ENCODE measurements at places on chromosomes 3 and 15.

DNA sequence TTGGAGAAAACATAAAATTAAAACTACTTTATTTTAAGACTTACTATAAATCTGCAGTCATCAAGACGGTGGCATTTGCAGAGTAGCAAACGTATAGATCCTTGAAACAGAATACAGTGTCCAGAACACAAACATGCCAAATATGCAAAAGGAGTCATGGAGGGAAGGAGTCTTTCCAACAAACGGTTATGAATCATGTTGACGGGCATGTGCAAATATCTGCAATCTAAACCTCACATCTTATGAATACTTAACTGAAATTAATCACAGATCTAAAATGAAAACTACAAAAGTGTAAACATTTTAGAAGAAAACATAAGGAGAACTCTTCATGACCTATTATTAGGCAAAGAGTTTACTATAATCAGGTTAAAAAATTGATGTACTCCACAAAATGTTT is 69.4 kb downstream of the TFRC start:
- no peak for DNase-seq

DNA sequence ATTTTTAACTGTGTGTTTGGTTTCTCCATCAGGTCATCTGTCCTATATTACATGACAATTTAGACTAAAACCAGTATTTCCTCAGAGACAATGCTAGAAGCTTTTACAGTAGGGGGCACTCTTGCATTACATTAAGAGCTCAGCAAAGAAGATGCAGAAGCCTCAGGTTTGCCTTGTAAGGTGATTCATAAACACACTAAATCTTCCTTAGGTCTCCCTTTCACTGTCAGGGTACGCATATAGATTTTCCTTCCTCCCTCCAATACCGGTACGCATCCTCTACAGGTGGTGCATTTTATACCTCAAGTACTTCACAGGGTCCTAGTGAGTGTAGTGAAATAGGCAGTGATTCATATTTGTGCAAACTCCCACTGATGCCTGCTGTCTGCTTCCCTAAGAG is 46.5 kb downstream of the CD86 start:
- DNase-seq = no peak

DNA sequence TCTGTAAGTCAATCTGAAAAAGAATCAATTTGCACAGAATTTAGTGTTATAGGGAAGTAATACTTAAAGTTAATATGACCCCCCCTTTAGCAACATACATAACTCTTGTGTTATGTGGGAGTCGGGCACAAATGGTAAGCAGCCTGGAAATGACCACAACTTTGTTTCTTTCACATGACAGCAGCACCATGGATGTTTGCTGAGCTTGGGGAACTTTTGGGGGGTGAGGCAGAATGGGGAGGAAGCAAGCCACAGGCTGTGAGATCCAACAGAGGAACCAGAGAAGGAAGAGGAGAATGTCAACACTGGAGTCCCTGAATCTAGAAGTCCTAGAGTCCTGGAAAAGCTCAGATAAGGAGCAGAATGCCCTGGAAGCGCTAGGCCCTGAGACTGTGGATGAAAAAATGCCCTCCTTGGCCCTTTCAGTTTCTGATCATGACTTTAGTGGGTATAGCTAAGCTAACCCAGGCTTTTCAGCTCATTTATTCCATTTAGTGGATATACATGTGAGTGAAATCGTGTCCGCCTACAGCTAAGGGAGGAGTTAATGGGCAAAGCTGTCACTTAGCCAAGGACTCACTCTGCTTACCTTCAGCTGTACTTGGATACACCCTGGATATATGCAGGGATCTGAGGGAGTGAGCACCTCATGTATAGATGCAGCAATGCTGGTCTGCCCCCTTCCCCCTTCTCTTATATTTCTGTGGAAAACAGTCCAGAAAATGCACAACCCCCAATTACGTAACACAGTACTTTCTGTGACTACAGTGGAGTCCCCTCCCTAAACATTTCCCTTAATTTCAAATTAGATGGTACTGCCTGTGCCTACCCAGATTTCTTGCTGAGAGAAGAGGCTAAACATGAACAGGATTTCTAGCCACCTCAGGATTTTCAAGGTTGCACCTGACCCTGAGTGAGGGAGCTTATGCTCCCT is 39.1 kb downstream of the CFAP91 start:
- DNase-seq = no peak

- DNase-seq = peak; percentile 4
Observed at GRCh38 chr3:123054931-123055330, 11.9 kb upstream of the PDIA5 start.

GRCh38 chr15:85657132-85657531 is 137.6 kb downstream of the KLHL25 start:
- DNase-seq = no peak

DNA sequence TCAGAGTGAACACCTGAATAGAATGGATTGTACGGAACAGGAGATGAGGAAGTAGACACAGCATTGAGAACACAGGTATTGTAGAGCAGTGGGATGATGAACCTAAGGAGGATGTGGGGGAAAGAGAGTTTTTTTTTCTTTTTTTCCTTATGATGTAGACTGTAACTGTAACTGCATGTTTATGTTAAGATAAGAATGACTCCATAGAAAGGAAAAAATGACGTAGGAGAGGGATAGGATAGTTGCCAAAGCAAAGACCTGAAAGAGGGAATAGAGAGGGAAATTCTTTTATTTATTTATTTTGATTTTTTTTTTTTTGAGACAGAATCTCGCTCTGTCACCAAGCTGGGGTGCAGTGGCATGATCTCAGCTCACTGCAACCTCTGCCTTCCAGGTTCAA is 33.2 kb downstream of the APH1B start:
- no peak for DNase-seq

DNA sequence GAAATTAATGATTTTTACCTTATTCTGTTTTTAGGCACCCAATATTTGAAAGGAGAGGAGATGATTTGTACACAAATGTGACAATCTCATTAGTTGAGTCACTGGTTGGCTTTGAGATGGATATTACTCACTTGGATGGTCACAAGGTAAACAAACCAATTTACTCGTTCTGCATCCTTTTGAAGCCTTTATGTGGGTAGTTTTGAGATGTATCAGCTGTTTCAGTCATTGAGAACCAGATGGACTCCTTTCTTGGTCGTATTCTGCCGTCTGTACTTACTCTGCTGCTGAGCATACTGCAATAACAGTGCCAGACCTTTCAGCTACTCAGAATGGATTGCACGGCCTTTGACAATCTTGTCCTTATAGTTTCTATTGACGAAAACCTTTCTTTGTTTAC is 13.3 kb downstream of the DNAJB11 start:
- no peak for DNase-seq

DNA sequence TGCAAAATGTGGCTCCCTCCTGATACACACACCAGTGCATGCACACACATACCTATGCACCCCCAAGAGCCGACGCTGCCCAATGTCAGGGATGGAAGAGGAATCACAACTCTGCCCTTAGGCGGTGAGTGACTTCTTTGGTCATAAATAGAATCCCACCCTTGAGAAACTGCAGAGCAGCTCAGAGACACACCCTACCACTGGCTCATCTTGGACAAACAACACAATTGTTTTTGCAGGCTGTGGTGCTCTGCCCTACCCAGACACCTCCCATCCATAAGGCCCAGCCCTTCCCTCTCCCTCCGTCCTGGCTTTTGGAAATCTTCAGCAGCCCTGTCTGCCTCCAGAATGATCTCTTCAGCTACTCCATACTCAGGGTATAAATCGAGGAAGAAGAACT is 73.8 kb upstream of the HRH1 start:
- no peak for DNase-seq

Measured in stimulated activated naive CD4-positive, alpha-beta T cell treated with Interleukin-2 at 50 U/mL for 16 hours (primary cell).